ENCODE measurements at places on chromosomes 6 and 20.

- DNase-seq = no peak
Measured at GRCh38 chr6:124396361-124396760, 565.9 kb upstream of the RNF217 start.

DNA sequence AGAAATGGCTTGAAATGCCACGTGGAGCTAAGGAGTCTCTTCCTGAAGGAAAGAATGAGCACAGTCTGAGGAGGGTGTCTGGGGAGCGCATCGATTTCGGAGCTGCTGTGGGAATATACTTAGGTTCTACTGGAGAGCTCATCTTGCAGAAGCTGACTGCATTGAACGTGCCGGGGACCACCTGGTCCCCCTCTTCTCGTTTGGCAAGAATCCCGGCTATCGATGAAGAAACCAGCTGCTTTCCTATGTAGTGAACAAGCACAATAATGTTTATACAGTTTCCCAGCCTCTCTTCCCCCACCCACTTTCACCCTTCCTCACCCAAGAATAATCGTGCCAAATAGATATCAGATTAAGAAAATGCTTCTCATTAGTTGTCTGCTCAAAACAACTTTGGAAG is 242.5 kb downstream of the PACRG start:
- no peak for DNase-seq

GRCh38 chr6:422433-423054 is 31.0 kb downstream of the IRF4 start:
- peak; percentile 37 for DNase-seq

GRCh38 chr20:50284811-50285375 is 94.3 kb downstream of the CEBPB start:
- DNase-seq = no peak

GRCh38 chr6:12909833-12910232 is 193.3 kb downstream of the PHACTR1 start:
- DNase-seq = no peak

DNA sequence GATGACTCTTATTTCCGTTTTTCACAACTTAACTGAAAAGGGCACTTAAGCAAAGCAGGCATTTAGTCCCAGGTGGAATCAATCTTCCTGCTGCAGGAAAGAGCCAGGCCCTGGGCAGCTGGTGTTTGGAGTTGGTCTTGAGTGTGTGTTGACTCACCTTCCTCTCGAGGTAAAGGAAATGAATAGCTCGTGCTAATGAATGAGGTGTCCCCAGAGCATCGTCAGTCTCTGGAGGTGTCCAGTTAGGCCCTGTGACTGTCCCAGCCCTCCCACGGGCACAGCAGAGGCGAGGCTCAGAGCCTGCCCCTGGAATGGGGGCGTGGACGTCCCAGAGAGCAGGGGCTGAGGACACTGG is 277.7 kb downstream of the NRN1 start:
- no peak for DNase-seq

DNA sequence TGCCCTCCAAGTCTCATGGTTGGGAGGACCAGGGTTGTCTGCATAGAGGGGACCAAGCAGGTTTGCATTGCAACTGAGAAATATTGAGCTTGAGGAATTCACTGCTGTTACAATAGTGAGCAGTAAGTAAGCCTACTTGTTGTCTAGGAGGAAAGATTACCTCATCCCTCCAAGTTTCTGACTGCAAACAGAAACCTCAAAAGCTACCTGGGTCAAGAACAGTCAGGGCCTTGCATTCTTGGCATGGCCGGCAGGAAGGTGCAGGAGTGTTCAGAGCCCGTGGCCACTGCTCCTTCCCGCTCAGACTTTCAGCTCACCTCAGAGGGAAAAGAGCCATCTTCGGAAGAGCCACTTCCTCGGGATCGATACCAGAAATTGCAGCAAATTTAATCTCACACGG is 46.0 kb upstream of the DOK5 start:
- no peak for DNase-seq

- DNase-seq = no peak
Measured at GRCh38 chr20:13325796-13326340, 104.8 kb downstream of the ISM1 start.

GRCh38 chr6:131381052-131381708 is 191.8 kb upstream of the ARG1 start:
- peak; percentile 6 for DNase-seq

GRCh38 chr20:43188234-43188653 is 1.5 kb downstream of the PTPRT start:
- DNase-seq = no peak

DNA sequence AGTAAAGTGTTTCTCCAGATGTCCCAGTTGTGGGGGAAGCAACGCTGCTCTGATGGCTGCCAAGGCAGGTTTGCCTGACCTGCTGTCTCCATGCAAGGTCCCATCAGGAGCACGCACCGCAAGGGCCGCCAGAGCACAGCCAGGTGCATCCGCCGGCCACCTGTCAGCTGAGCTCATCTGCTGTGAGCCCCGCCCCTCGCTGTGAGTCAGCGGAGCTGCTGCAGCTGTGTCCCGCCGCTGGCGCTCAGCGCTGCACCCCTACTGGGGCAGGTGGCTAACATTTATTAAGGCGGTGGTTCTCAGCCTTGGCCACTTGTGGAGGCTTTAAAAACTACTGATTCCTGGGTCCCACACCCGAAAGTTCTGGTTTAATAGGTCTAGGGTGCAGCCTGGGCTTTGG is 225.7 kb downstream of the UST start:
- peak; percentile 50 for DNase-seq

- DNase-seq = no peak
Measured at GRCh38 chr6:6982663-6983062, 125.1 kb upstream of the RREB1 start.

- no peak for DNase-seq
Measured at GRCh38 chr6:452301-453067, 60.9 kb downstream of the IRF4 start.

- no peak for DNase-seq
Measured at GRCh38 chr6:97048771-97049170, 124.2 kb downstream of the KLHL32 start.

DNA sequence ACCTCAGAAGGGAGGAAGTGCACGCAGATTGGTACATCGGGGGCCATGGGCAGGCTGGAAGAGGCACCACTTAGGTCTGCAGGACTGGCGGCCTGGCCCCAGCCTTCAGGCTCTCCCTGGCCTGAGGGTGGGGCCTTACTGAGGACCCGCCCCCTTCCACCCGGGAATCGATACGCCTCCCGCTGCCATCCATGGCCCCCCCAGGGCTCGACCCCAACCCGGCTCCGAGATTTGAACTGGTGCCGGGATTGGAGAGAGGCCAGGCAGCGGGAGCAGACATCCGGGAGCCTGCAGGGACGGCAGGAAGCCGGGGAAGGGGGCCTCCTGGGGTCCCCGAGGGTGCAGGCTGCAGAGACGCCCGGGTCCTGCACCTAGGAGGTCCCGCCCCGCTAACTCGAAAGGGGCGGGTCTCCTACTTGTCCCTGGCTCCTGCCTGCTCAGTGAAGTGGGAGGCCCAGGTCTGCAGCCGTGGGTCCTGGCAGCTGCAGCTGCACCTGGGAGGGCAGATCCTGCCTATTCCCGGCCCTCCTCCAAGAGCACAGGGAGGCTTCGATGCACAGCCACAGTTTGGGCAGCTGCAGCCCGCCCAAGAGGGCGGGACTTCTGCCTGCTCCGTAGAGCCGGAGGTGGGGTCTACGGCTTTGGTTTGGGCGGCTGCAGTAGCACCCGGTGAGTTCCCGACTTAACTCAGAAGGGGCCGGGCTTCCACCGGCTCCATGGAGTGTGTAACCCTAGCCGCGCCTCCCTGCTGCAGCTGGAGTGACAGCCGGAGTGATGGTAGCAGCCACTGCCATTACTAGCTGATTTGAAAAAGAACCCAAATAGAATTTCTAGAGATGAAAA is 35.2 kb upstream of the TBC1D22B start:
- DNase-seq = peak; percentile 94

DNA sequence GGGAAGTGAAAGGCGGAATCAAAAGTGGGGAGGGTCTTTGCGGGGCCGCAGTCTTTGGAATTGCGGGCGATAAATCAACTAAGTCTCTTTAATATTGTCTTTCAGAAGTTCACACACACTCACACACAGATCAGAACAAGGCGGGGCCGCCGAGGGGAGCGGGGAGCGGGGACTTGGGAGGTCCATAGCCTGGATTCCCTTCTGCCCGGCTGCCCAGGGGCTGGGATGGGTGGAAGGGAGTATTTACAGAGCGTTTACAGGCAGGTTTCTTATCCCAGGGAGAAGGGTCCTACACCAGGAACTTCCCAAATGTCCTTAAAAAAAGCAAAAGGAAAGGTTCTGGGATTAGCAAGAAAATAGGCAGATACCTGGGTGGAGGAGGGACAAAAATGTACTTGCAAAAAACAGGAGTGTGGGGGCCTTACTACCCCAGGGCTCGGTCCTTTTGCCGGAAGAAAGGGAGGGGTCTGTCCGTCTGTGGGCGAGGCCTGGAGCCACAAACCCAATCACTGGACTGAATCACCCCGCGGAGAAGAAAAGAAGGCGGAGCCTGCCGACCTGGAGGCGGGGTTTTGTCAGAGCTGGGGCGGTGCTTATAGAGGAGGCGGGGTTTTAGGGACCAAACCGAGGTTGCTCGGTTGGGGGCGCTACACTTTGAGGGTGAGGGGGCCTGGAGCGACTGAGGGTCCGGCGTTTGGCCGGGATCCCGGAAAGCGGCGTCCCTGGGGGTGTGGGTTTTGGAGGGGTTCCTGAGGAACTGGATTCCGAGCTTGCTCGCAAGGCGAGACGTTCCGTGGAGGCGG is 3.2 kb downstream of the PRRT1 start:
- peak; percentile 91 for DNase-seq

DNA sequence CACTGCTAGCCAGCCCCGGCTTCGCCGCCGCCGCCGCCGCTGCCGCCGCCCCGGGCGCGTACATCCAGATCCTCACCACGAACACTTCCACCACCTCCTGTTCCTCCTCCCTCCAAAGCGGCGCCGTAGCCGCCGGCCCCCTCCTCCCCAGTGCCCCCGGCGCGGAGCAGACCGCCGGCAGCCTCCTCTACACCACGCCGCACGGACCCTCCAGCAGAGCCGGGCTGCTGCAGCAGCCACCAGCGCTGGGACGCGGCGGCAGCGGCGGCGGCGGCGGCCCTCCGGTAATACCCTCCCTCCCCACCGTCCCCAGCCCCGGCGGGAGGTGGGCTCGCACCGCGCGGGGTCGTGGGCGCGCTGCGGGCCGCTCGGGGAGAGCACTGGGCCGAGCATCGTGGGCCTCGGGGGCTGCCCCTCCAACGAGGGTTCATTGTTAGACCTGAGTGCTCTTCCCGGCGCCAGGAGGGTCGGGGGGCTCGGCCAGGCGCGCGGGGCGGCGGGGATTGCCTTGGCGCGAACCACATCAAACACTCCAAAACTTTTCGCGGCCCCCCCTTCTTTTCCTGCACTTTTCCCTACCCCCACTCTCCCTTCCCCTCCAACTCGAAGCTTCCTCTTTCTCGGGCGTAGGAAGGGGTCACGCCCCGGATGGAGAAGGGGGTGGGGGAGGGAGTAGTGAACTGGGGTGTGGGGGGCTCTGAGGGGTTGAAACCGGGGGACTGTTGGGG is 827 bp downstream of the E2F3 start:
- peak; percentile 95 for DNase-seq

DNA sequence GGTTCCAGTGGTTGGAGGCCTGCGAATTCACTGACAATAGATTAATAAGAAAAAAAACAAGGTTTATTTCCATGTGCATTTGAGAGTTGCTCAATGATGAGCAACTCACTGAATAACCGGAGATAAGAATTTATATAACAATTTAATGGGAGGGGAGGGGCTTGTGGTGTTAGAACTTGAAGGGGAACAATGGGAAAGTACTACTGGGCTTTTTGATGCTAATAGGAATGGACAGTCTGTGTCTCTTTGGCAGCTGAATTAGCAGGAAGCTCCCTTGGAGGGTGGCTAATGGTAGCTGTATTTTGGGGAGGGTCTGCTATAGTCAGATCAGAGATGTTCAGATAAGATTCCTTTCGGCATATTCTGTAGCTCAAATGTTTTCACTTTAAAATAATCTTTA is 62.4 kb upstream of the GMDS start:
- no peak for DNase-seq

DNA sequence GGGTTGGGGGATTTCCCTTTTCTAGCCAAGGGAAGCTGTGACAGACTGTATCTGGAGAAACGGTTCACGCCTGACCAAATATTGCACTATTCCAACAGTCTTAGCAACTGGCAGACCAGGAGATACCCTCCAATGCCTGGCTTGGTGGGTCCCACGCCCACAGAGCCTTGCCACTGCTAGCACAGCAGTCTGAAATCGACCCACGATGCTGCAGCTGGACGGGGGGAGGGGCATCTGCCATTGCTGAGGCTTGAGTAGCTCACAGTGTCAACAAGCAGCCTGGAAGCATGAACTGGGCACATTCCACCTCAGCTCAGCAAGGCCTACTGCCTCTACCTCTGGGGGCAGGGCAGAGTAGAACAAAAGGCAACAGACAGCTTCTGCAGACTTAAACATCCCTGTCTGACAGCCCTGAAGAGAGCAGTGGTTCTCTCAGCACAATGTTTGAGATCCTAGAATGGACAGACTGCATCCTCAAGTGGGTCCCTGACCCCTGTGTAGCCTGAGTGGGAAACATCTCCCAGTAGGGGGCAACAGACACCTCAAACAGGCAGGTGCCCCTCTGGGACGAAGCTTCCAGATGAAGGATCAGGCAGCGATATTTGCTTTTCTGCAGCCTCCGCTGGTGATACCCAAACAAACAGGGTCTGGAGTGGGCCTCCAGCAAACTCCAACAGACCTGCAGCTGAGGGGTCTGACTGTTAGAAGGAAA is 89.9 kb upstream of the ECI2 start:
- DNase-seq = no peak

DNA sequence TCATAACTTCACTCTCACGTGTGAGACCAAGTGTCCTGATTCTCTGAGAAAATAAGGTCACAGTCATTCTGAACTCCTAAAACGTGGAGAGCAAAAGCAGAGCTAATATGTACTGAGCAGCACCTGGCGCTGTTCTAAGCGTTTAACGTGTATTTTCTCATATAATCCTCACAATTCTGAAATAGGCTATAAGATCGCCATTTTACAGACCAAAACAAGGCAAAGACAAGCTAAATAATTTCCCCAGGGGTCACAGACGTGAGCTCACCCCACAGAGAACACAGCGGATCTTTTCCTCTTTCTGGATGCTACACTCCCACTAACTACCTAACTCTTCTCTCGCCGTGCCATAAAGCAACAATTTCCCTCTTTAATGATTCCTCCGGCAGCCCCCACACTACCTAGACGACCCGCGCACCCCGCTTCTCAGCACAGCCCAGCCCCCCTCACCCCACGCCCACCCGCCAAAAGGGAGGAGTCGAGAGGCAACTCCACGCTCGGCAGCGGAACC is 636 bp downstream of the SUPT3H start:
- no peak for DNase-seq

Data from hematopoietic multipotent progenitor cell treated with erythropoietin and hydrocortisone succinate and interleukin-3 and kit ligand, for 4 days (in vitro differentiated cells).